Mucosa of descending colon (tissue), 3 donors: ENCODE measurements at places on chromosomes 6 and 20. TPM values are rescaled to one million over a fixed set of nuclear protein-coding genes. Genes with fewer than 3 reads are reported as not detected.
A peak's percentile ranks its signal among the peaks of the same experiment; 100 is the strongest.

DNA sequence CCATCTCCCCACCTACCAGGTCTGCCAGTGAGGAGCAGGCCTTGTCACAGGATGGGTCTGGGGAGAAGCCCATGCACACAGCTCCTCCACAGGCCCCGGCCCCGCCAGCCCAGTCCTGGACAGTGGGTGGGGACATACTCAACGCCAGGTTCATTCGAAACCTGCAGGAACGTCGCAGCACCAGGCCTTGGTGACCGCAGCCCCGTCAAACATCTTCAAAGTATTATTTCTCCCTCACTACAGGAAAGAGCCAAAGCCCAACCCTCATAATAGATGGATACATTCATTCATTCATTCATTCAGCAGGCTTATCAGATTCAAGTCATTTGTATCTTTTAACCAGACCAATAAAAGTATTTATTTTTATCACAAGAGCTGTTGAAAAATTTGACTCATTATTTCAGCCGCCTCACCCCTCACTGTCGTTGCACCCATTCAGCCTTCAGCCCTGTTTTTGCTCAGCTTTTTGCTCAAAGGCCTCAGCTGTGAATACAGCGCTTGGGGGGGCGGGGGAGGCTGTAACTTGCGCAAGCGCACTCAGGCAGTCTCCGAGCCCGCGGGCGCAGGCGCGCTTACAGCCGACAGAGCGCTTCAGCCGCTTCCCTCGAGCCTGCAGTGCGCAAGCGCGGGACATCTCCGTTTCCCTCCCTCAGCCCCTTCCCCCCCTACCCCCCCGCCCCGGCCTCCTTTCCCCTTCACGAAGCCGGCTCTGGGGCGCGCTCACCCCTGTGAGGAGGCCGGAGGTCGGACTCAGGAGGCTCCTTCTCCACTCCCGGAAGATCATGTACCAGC lies at the start of gene C6orf136:
C6orf136 (plus strand) TSS at position 684 of the 792 bp plus-strand sequence; CDS start at position 783, 99 bp downstream.
- DNase-seq = peak; percentile 95

Gene CLVS2
- total RNA-seq = 0.03 TPM

- no peak for DNase-seq
These were observed 939 bp downstream of the DTNBP1 start for GRCh38 chr6:15661853-15662325.

Gene HSPA12B
- total RNA-seq = 5.9 TPM

DNA sequence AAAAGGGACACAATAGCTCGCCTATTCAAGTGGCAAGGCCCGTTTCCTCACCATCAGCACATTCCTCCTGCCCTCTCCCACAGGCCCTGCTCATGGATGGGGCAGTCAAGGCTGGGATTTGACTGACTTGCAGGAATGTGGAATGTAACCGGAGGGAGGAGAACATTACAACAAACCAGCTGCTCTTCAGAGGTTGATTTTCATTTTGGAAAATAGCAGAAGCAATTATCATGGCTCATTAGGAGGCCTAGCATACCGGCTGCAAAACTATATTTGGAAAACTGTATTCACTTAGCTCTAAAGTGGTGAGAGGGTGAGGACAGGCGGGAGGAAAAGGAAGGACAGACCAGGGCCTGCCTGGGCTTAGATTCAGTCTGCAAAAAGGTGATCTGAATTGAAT lies 283.7 kb downstream of the CD83 start:
- no peak for DNase-seq

DNA sequence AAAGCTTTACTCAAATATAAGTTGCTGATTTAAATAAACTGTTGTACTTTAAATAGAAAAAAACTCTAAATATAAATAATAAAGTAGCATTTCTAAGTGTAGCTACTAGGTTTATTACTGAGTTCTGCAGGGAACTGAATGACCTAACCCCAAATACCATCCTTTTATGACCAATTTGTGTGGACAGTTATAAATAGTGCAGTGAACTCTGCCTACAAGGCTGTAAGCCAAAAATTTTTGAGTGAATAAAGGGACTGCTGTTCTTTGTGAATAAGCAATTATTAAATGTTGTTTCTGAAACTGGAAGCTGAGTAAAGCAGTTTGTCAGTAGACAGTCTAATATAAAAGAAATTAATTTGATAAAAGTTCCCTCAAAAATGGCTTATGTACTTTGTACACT lies 90.8 kb upstream of the ELOVL5 start:
- DNase-seq = no peak

Gene NKX2-4
- not detected for total RNA-seq

Gene RAET1G
- total RNA-seq = not detected

- no peak for DNase-seq
These were observed 24.1 kb upstream of the SERPINB1 start for GRCh38 chr6:2865694-2866151.

Gene SRMS
- 0.52 TPM for total RNA-seq

GRCh38 chr6:31453259-31453658 lies 44.7 kb upstream of the MICB start:
- no peak for DNase-seq

- no peak for DNase-seq
These were observed 16.6 kb downstream of the POM121L2 start for GRCh38 chr6:27295301-27296079.

Gene GGT7
- 24.6 TPM for total RNA-seq

DNA sequence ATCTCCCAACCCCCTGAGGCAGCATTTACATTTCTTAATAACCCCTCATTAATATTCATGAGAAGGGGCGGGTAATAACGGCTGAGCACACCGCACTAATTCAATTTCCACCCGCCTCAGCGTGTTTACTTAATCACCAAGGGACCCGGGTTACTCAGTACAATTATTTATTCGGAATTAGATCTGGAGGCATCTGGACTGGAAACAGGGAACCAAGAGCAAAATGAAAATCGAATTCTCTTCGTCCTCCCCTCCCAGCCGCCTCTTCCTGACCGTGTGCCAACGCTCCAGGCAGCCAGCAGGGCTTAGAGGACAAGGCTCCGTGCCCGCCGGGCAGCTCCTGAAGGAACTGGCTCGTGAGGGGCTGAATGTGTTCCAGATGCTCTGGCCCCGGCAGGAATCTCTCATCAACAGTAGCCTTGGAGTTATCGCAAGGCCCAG lies 23.5 kb upstream of the CTNNBL1 start:
- peak; percentile 6 for DNase-seq

DNA sequence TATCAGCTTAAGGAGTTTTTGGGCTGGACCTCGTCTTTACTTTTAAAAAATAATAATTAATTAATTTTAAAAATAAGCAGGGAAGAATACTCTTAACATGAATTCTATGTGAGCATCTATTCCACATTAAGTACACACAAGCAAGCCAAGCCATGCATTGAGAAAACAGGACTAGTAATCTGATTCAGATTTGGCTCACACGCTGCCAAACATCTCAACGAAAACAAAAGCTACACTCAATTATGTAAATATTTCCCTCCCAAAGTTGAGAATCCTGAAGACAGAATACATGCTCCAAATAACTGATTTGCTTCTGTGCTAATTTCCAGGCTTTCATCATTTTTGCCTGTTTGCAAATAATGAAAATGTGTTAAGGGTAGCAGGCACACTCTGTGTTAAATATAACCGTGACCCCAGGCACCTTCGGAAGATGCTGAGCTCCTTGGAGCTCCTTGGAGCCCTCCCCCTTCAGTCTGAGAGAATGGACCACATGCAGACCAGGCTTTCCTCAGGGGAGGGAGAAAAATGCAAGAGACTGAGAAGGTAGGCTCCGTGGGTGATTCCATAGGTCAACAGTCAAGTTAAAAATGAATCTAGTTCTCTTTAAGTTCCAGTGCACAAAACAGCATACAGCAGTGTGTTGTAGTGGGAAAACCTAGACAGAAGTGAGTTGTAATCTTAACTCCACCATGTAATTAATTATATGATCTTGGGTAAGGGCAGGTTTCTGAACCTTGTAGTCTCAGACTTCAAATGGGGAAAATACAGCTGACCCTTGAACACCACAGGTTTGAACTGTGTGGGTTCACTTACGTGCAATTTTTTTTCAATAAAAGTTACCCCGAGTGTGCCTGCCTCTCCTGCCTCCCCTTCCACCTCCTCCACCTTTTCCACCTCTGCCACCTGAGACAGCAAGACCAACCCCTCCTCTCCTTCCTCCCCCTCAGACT lies 161.3 kb upstream of the RREB1 start:
- DNase-seq = no peak

Gene MOG
- total RNA-seq = not detected

GRCh38 chr20:6061544-6061943 lies 7.7 kb upstream of the LRRN4 start:
- DNase-seq = no peak

DNA sequence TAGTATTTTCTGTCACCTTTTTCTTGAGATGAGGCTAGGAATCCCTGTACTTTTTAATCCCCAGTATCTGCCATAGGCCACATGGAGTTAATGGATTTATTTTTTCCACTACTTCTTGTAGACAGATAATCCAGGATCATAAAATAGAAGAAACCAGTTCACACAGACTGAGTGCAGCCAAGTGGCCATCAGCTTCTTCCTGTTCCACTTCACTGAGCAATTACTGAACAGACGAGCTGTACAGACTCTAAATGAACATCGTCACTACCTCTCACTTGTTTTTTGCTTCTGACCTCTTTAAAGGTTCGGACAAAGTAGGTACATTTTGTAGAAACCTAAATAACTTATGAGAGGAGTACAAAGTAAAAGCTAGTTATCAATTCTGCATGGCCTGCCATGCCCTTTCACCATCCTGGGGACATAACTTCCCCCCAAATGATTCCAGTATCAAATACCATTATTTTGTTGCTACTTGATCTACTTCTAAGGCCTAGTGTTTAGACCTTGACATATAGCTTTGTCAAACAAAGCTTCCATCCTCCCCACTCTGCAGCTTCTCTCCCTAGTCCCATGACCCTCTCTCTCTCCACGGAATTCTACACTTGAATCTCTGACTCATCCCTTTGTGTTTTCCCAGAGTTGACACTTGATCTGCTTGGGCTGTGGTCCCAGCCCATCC lies 34.4 kb upstream of the ARHGAP18 start:
- DNase-seq = no peak

DNA sequence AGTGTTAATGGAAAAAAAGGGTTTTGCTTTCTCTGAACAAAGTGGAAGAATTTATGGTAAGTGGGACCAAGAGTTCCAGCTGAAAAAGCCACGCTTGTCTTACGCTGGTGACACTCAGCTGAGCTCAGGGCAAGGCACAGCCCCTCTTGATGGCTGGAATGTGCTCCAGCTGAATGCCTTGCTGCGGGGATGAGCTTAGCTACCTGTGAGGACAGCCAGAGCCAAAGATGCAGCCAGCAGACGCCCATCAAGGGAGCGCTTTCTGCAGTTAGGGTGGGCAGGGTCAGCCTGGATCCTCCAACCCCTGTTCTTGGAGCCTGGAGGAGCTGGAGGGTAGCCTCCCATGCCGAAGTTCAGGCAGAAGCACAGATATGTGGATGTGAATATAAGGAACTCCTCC lies 191.4 kb downstream of the SCP2D1 start:
- DNase-seq = no peak

DNA sequence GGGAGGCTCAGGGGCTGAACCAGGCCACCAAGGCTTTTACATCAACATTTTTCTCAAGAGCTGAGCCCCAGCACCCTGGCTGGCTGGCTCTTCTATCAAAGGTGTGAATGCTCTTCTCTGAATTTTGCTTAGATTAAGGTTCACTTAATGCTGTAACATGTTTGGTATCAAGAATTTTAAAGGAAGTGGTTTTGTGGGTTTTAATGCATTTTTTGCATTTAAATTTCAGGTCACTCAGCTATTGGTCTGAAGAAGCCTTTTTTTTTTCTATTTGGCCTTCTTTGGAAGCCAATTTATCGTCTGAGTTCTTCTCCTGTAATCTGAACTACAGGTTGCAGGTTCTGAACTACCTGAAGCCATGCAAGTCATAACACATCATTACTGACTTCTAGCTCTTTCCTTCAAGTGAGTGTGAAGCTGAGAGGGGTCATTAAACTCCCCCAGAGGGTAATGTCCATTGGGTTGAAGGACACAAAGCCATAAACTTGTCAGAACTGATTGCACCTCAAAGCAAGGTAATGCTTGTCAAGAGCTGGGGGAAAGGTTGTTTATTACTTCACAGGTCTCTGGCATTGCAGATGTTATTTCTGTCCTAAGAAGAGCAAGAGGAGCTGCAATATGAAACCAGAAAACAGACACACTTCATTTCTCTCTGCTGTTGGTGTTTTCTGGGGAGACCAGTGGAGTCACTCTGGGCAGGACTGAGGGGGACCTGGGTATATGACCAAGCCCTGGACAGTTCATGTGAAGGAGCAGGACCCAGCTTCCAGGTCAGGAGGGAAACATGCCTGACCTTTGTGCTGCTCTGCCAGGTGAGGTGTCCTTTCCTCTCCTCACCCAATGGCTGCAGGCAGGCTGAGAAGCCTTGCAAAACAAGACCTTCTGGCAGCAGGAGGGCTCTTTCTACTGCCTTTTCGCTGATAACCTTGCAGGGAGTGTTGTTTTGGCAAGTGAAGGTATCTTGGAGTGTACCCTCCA lies 26.1 kb upstream of the NEDD9 start:
- peak; percentile 49 for DNase-seq

Gene SLC39A7
- 159 TPM for total RNA-seq

Gene TRIM10
- 7.8 TPM for total RNA-seq

Gene BMP2
- total RNA-seq = 46.1 TPM

GRCh38 chr6:122996794-122997505 lies 915 bp downstream of the CLVS2 start:
- DNase-seq = no peak

Gene FGD2
- 6.9 TPM for total RNA-seq

DNA sequence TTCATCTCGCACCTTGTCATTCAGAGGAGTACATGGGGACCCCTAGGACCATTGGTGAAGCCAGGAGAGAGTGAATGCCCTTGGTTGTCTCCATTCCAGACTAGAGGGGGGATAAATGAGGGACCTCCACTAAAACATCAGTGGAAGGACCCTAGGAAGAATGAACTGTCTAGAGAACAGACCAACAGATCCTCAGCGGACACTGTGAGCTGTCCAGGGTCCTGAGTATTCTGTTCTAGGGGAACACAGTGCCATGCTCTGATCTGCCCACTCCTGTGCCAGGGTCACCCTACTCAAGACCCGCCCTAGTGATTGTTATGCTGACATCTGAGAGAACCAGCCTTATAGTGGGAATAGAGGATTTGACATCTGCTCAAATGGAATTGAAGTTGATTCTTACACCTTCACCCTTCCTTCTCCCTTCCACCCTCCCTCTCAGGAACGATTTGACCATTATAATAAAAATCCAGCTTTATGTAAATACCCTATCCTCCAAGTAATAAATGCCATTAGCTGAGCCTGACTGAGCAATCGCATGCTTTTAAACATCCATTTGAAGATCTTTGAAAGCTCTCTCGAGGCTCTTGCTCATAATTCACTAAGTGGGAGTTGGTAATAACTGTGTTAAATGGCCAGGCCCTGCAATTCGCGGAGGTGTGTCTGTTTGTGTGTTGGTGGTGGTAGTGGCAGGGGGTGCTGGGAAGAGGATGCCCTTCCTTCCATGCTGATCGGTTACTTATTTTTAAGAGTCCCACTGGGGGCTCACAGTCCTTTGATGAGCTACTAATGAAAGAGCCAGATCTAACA lies 43.6 kb upstream of the SLC32A1 start:
- peak; percentile 42 for DNase-seq

Gene TJAP1
- 33.8 TPM for total RNA-seq

DNA sequence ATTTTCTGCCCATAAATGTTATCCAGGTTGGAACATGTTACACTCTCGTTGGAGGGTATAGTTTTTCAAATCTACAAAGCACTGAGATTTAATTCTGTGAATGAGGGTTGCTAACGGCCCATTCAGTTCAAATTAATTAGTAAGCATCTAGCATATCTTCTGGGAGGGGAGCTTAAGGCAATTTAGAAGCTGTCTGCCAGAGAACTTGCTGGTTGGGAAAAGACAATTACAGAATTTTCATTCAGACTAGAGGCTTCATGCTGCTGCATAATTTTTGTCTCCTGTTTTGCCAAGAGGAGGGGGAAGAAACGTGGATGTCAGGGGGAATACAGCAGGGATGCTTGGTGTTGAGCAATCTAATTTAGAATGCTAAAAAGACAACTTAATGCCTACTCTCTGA lies 268.3 kb upstream of the FAM83B start:
- no peak for DNase-seq

GRCh38 chr20:61897401-61898295 lies 168.0 kb downstream of the TAF4 start:
- DNase-seq = no peak
